ENCODE measurements at places on chromosomes 3 and 15. TPM values are rescaled to one million over a fixed set of nuclear protein-coding genes. Genes with fewer than 3 reads are reported as not detected.

The AMOTL2 gene
- 60.6 TPM for total RNA-seq

The FGD5 gene
- 16.2 TPM for total RNA-seq

- no peak for DNase-seq
- no peaks in the 10 kb centered on the region for H3K27me3 ChIP-seq
- H3K4me3 ChIP-seq = no peak overlapping the region
Observed at GRCh38 chr3:53402326-53402725, 55.0 kb upstream of the DCP1A start.

The ARGFX gene
- not detected for total RNA-seq

DNA sequence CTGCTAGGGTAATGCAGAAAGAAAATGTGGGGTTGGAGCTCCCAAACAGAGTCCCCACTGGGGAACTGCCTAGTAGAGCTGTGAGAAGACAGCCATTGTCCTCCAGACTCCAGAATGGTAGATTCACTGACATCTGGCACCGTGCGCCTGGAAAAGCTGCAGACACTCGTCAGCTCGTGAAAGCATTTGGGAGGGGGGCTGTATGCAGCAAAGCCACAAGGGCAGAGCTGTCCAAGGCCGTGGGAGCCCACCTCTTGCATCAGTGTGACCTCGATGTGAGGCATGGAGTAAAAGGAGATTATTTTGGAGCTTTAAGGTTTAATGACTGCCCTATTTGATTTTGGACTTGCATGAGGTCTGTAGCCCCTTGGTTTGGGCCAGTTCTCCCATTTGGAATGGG lies 242.9 kb downstream of the VGLL3 start:
- H3K27me3 ChIP-seq = no peaks in the 10 kb centered on the region
- no peaks in the 10 kb centered on the region for H3K4me1 ChIP-seq
- no peak for DNase-seq
- H3K36me3 ChIP-seq = no peaks in the 10 kb centered on the region
- no peak overlapping the region for H3K27ac ChIP-seq
- no peak overlapping the region for H3K4me3 ChIP-seq

GRCh38 chr3:189947948-189948723 lies 172.6 kb downstream of the P3H2 start:
- DNase-seq = no peak
- H3K27ac ChIP-seq = no peak overlapping the region
- H3K4me3 ChIP-seq = no peak overlapping the region

- peak overlapping the region; percentile 84 for H3K27ac ChIP-seq
- H3K4me1 ChIP-seq = peaks cover 74% of the 10 kb centered on the region
- no peaks in the 10 kb centered on the region for H3K27me3 ChIP-seq
- no peak for DNase-seq
Observed at GRCh38 chr15:84908564-84908963, 24.1 kb downstream of the SLC28A1 start.

DNA sequence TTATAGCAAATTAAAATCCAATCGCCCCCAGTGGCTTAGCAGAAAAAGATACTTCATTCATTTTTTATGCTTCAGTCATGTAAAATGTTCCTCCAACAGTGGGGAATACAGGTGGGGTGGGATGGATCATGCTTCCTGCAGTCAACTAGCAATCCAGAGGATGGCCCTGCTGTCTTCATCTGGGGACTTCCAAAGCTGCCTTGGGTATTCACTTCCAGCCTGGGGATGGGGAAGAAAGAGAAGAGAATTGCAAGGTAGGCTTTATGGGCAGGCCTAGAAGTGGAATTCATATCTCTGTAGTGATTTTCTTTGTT lies 354.8 kb upstream of the SLCO3A1 start:
- H3K27me3 ChIP-seq = no peaks in the 10 kb centered on the region
- DNase-seq = no peak
- H3K4me3 ChIP-seq = no peak overlapping the region
- H3K27ac ChIP-seq = no peak overlapping the region

The GABRR3 gene
- total RNA-seq = not detected

GRCh38 chr3:135041601-135042000 lies 246.5 kb downstream of the EPHB1 start:
- DNase-seq = no peak
- no peaks in the 10 kb centered on the region for H3K36me3 ChIP-seq
- H3K4me1 ChIP-seq = no peaks in the 10 kb centered on the region
- H3K4me3 ChIP-seq = no peak overlapping the region
- H3K27me3 ChIP-seq = no peaks in the 10 kb centered on the region
- no peak overlapping the region for H3K27ac ChIP-seq

DNA sequence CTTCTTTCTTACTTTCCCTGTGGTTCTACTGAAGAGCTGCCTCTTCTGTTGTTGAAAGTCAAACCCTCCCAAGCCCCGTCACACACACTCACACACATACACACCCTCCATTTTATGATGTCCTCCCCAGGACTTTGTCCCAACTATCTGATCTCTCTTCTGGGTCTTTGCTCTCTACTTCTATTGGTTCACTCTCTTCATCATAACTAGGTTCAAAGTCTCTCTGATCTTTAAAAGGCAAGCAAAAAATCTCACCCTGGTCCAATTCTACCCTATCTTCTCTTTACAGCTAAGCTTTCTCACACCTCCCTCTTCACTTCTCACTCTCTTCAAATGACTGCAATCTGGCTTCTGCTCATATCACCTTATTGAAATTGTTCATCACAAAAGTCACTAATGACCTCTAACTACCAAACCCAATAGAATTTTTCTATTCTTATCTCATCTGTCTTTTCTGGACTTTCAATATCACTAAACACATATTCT lies 34.8 kb downstream of the LRRFIP2 start:
- no peaks in the 10 kb centered on the region for H3K36me3 ChIP-seq
- H3K27ac ChIP-seq = no peak overlapping the region
- no peak for DNase-seq
- no peaks in the 10 kb centered on the region for H3K27me3 ChIP-seq
- no peak overlapping the region for H3K4me3 ChIP-seq

- H3K27me3 ChIP-seq = no peaks in the 10 kb centered on the region
- peak overlapping the region; percentile 68 for H3K4me3 ChIP-seq
- H3K36me3 ChIP-seq = no peaks in the 10 kb centered on the region
- DNase-seq = no peak
- H3K27ac ChIP-seq = peak overlapping the region; percentile 91
Observed at GRCh38 chr3:129603991-129604749, 2.3 kb downstream of the PLXND1 start.

DNA sequence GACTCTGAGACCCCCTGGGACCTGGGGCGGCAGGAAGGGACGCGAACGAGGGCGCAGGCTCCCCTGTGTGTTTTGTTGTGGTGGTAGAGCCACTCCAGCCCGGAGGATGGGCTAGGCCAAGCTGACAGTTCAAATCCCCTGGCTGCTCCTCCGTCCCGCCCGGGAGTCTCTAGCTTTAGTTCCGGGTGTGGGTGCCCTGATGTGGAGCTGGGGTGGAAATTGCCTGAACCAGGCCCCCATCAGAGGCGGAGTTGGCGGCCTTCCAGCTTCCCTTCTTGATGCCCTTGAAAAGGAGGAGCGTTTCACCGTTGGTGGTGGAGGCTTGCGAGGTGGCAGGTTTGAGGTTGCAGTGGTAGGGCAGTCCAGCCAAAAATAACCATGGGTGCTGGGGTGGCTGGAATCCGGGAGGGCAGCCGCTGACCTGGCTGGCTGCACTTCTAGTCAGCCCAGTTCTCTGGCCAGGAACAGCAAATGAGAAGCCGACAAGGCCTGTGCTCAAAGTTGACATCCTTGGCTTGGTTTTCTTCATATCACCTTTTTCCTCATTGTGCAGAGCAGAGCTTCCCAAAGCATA lies 817 bp downstream of the CLK3 start:
- H3K36me3 ChIP-seq = no peaks in the 10 kb centered on the region
- peak overlapping the region; percentile 95 for H3K4me3 ChIP-seq
- H3K4me1 ChIP-seq = peaks cover 58% of the 10 kb centered on the region
- peak overlapping the region; percentile 91 for H3K27ac ChIP-seq
- H3K27me3 ChIP-seq = no peaks in the 10 kb centered on the region
- DNase-seq = no peak

GRCh38 chr15:65827065-65827464 lies 35.0 kb upstream of the DENND4A start:
- peaks cover 12% of the 10 kb centered on the region for H3K4me1 ChIP-seq
- no peak overlapping the region for H3K27ac ChIP-seq
- H3K4me3 ChIP-seq = no peak overlapping the region

The SPINK8 gene
- total RNA-seq = not detected

DNA sequence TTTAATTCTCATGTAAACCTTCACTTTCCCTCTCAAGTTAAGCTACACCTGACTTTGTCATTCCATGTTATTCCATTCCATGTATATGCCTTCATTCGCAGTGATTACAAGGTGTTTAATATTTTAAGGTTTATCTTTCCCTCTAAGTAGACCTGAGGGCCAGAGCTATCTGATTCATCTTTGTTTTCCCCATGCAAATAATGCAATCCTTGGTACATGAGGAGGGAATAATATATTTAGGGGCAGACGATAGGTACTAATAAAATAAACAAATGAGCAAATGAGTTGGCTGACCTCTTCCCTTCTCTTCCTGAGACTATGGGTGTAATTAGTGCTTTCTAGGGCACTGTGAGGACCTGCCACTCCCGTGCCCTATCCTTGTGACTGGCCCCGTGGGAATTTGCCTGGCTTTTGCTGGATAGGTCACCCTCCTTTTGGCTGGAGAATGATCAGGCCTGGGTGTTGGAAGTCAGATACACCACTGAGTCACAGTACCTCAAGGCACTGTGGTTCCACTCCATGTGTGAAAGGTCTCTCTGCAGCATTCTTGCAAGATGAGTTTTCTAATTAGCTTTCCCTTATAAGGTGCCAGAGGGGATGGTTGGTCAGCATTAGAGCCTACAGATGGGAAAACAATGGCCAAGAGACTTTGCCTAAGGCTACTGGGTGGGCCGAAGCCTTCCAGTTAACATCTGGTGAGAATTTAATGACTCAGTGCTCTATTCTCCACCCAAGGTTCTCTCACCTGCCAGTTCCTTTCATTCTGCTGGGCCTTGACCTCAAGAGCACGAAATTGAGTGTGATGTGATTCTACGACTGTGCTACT lies 183.2 kb downstream of the P3H2 start:
- no peak overlapping the region for H3K27ac ChIP-seq
- H3K4me1 ChIP-seq = no peaks in the 10 kb centered on the region
- no peak overlapping the region for H3K4me3 ChIP-seq
- H3K36me3 ChIP-seq = no peaks in the 10 kb centered on the region
- no peaks in the 10 kb centered on the region for H3K27me3 ChIP-seq
- DNase-seq = no peak

DNA sequence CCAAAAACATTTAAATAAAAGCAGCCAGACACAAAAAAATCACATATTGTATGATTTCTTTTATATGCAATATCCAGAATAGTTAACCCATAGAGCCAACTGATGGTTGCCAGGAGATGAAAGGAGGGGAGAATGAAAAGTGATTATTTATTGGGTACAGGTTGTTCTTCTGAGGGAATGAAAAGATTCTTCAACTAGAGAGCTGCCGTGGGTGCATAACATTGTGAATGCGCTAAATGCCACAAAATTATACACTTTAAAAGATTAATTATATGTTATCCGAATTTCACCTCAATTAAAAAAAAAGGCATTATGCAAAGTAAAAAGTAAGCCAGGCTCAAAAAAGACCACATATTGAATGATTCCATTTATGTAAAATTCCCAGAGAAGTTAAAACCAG lies 36.1 kb downstream of the PRKAR2A start:
- no peaks in the 10 kb centered on the region for H3K27me3 ChIP-seq
- peak overlapping the region; percentile 11 for H3K27ac ChIP-seq
- no peak overlapping the region for H3K4me3 ChIP-seq
- no peaks in the 10 kb centered on the region for H3K36me3 ChIP-seq
- peaks cover 9% of the 10 kb centered on the region for H3K4me1 ChIP-seq

GRCh38 chr3:141401095-141401494 lies 32.8 kb downstream of the ZBTB38 start:
- H3K27me3 ChIP-seq = no peaks in the 10 kb centered on the region
- H3K36me3 ChIP-seq = no peaks in the 10 kb centered on the region
- DNase-seq = no peak
- H3K4me3 ChIP-seq = no peak overlapping the region

The PP2D1 gene
- not detected for total RNA-seq

DNA sequence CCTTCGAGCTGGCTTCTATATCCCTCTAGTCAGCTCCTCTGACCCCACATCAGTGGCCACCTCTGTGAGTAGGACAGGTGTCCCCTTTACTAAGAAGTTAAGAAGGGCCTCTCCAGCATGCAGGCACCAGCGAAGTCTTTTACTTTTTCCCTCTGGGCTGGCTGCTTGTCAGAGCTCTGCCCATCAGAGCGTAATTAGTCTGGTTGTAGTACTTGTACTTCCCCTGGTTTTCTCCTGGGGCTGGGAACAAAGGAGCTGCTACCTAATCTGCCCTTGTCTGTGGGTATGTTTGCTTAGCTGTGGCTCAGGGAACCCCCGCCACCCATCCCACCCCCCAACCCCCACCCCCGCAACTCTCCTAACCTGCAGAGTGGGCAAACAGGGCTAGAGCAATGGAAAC lies 27.4 kb upstream of the ALPK3 start:
- no peak overlapping the region for H3K27ac ChIP-seq
- no peak overlapping the region for H3K4me3 ChIP-seq
- peaks cover 13% of the 10 kb centered on the region for H3K4me1 ChIP-seq
- H3K27me3 ChIP-seq = no peaks in the 10 kb centered on the region

GRCh38 chr3:184336547-184337398 lies 627 bp upstream of the FAM131A start:
- peaks cover 33% of the 10 kb centered on the region for H3K36me3 ChIP-seq
- peaks cover 48% of the 10 kb centered on the region for H3K4me1 ChIP-seq
- H3K27ac ChIP-seq = peak overlapping the region; percentile 97
- H3K4me3 ChIP-seq = peak overlapping the region; percentile 76

- H3K27ac ChIP-seq = no peak overlapping the region
- H3K4me3 ChIP-seq = no peak overlapping the region
Observed at GRCh38 chr15:74723754-74724334, 1.5 kb downstream of the CYP1A1 start.

- H3K27ac ChIP-seq = no peak overlapping the region
- H3K4me3 ChIP-seq = no peak overlapping the region
- H3K27me3 ChIP-seq = no peaks in the 10 kb centered on the region
- no peaks in the 10 kb centered on the region for H3K4me1 ChIP-seq
- DNase-seq = no peak
Observed at GRCh38 chr3:1960506-1960905, 138.2 kb upstream of the CNTN4 start.

The ATP13A5 gene
- total RNA-seq = not detected

- peaks cover 11% of the 10 kb centered on the region for H3K4me1 ChIP-seq
- H3K27ac ChIP-seq = no peak overlapping the region
- DNase-seq = no peak
- no peaks in the 10 kb centered on the region for H3K36me3 ChIP-seq
Observed at GRCh38 chr15:35750051-35750450, 204.1 kb upstream of the DPH6 start.

GRCh38 chr15:83039206-83039605 lies 27.8 kb upstream of the C15orf40 start:
- no peak overlapping the region for H3K27ac ChIP-seq
- DNase-seq = no peak
- H3K27me3 ChIP-seq = no peaks in the 10 kb centered on the region
- H3K4me3 ChIP-seq = no peak overlapping the region
- H3K36me3 ChIP-seq = peaks cover 17% of the 10 kb centered on the region

- no peaks in the 10 kb centered on the region for H3K27me3 ChIP-seq
- H3K27ac ChIP-seq = no peak overlapping the region
- H3K36me3 ChIP-seq = no peaks in the 10 kb centered on the region
- no peak overlapping the region for H3K4me3 ChIP-seq
Observed at GRCh38 chr3:132730891-132731580, 8.8 kb upstream of the NPHP3 start.

- peak overlapping the region; percentile 77 for H3K27ac ChIP-seq
Observed at GRCh38 chr3:66406163-66406562, 94.7 kb downstream of the LRIG1 start.
